Stimulated activated CD4-positive, alpha-beta T cell treated with anti-CD3 and anti-CD28 coated beads, TNF-alpha, amount 100 ng/mL, for 24 hours (primary cell): ENCODE measurements at places on chromosomes 7 and 10.

GRCh38 chr10:43218951-43219837 lies 47.7 kb downstream of the RASGEF1A start:
- no peak for DNase-seq

DNA sequence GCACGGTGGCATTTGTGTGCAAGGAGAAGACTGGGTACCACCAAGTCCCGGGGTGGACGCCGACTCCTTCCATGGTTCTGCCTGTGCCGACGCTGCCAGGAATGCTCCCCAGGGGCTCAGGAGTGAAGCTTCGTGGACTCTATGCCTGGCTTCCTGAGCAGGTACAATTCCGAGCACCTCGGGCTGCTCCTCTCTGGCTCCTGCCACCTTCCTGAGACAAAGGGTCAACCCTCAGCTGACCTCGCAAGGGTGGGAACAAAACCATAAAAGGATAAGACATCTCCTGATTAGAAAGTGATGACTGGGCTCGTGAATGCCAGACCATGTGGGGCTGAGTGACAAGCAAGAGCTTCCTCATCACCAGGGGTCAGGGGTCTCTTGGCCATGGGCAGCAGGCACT lies 31.8 kb downstream of the CALML3 start:
- no peak for DNase-seq

GRCh38 chr10:90621577-90621976 lies 236.3 kb downstream of the HTR7 start:
- no peak for DNase-seq

DNA sequence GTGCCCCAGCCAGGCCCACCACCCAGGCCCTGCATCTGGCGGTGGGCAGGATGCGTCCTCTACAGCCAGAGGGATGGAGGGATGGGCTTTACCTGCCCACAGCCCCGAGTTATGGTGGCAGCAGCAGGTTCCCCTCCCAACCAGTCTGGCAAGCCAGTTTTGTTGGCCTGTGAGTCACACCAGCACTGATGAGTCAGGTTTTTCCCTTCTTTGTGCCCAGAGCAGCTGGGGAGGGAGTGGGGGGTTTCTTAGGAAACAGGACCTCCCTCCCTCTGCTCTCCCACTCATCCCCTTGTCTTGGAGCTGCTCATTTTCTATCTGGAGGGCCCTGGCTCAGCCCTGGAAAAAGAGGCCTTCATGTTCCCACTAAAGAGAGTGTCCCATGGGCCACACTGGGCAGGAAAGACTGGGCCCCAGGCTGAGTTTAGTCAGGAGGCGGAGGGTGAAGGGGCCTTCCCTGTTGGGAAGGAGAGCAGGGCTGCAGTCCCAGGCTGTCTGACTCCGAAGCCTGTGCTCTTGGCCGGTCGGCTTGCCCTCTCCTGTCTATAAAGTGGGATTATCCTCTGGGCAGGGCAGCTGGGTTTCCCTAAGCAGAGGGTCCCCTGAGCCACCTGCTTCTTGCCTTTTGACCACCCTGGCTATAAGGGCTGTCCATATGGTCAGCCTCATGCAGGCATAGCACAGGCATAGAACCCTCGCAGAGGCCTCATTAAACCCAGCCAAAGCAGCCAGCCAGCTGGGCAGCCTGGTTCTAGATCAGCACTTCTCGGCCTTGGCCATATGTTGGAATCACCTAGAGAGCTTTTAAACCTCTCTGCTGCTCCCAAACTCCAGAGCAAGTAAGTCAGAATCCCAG lies 30.2 kb upstream of the ANKRD2 start:
- DNase-seq: peak; percentile 22

DNA sequence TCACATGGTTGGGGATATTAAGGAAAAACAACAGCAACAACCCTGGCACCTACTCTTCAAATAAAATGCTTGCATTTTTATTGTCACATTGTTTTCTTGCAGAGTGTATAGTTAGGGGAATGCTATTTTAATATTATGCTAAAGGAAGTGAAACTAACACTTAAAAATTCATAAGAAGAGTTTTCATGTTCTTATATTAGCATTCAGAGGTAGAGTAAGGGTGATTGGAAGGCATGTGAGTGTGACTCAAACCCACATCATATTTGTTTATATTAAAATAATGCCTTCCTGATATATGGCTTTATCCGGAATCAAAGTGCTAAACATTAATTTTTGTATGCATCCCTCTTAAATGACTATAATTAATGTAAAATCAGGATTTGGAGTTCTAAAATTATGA lies 59.8 kb upstream of the TES start:
- DNase-seq: no peak

DNA sequence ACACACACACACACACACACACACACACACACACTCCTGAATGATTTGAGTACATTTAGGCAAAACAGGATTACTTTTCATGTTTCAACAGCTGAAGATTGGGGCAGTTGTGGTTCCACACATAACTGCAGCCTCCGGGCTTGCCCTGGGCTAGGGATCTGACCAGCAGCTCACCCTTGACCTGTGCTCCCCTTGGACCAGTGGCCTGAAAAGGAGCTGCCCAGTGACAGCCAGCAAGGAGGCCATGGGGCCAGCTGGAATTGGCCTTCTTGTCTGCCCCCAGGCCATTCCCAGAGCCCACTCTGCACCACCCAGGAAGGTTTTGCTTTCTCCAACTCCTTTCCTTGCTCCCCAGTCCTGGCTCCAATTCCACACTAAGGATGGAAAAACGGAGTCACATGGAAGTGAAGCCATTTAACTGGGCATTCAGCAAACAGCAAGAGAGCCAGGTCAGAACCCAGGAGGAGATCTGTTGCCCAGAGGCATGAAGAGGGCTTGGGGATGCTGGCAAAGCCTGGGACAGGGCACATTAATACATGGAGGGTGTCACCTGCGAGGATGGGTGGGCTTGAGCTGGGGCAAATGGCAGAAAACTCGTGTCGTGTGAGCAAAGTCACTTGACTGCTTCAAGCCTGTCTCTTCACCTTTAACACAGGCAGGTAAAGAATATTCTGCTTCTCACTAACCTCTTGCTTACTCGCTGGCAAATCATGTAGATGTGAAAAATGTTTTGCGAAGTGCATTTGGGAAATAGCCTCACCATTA lies 61.5 kb upstream of the GDF10 start:
- DNase-seq: no peak

DNA sequence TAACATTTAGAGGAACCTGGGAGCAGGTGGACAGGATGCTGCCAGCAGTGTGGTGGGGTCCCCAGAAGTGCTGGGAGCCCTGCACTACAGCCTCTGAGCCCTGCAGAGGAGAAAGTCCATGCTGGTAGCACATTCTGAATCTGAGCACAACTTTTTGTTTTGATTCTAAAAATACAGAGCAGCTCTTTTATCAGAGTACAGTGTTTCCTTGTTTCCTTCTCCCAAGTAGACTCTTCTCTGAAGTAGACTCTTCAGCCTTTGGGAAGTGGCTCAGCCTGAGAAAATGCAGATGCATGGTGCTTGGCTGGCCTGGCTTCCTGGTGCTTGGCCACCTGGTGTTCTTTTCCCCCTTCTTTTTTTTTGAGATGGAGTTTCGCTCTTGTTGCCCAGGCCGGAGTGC lies 9.1 kb downstream of the ADCY1 start:
- DNase-seq: no peak

DNA sequence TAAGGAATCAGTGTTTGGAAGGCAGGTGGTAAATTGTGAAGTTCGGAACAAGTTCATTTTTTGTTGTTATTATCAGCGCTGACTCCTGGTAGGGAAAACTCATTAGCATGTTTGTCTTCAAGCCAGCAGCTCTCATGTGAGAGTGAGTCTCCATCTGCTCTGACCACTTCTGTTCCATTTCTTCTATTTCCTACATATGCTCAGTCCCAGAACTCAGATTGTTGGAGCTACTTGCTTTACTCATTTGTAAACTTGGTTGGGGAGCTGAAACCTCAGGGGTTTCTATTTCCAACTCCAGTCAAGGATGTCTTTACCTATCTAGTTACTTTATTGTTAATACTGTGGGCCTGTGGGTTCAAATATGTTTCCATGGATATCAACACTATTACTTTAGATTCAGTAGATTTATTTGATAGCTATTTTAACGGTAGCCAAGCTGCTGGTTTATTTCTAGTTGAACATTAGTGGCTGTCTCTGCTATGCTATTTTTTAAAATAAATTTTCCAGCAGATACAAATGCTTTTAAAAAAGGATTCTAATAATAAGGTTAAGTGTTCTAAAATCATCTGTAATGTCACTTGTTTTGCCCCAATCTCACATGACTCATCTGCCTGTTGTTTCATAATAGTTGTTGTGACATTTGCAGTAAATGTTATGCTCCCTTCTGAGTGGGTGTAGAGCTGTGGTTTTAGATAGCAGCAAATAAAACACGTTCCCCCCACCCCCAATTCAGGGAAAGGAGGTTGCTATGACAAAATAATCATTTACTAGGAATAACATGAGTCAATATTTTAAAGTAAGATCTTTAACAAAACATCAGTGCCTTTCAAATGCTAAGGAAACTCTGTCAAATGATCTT lies 143.3 kb downstream of the HDAC9 start:
- DNase-seq: no peak

DNA sequence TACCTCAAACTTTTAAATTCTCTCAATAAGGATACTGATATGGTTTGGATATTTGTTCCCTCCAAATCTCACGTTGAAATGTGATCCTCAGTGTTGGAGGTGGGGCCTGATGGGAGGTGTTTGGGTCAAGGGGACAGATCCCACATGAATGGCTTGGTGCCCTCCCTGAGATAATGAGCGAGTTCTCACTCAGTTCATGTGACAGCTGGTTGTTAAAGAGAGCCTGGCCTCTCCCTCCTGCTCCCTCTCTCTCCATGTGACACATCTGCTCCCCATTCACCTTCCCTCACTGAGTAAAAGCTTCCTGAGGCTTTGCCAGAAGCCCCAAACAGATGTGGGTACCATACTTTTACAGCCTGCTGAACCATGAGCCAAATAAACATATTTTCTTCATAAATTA lies 19.2 kb downstream of the ABCB4 start:
- DNase-seq: no peak

DNA sequence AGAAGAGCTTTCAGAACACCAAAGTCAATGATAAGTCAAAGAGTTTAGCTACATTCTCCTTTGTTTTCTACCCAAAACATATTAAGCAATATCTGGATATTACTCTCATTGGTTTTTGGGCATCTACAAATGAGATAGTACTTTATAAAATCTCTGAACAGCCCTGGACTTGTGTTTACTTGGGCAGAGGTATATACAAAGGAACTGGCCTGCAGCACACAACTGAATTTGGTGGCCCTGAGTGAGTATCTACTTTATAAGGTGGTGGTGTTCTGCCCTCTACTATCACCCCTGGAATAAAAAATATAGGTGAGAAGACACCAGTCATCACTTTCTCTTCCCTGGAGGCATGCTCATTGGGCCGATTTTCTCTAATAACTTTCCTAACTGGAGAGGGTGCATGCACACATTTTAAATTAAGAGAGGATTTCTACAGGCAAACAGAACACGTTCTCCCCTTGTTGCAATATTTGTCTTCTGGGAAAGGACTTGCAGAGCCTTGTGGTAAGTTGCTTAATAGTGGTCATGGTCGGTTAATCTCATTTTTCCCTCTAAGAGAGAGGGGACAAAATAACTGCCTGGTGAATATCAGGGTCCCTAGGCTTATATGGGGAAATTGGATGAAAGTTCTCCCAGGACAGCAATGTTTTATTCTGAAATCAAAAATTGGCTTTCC lies 41.1 kb downstream of the OTUD1 start:
- DNase-seq: no peak

- DNase-seq: no peak
These were observed 1.6 kb downstream of the VIM start for GRCh38 chr10:17229717-17229966.

- no peak for DNase-seq
These were observed 177.9 kb upstream of the PLXDC2 start for GRCh38 chr10:19638182-19638895.

- no peak for DNase-seq
These were observed 200.1 kb downstream of the SDHAF3 start for GRCh38 chr7:97317575-97317974.

GRCh38 chr10:10677479-10677878 lies 340.2 kb upstream of the CELF2 start:
- no peak for DNase-seq

DNA sequence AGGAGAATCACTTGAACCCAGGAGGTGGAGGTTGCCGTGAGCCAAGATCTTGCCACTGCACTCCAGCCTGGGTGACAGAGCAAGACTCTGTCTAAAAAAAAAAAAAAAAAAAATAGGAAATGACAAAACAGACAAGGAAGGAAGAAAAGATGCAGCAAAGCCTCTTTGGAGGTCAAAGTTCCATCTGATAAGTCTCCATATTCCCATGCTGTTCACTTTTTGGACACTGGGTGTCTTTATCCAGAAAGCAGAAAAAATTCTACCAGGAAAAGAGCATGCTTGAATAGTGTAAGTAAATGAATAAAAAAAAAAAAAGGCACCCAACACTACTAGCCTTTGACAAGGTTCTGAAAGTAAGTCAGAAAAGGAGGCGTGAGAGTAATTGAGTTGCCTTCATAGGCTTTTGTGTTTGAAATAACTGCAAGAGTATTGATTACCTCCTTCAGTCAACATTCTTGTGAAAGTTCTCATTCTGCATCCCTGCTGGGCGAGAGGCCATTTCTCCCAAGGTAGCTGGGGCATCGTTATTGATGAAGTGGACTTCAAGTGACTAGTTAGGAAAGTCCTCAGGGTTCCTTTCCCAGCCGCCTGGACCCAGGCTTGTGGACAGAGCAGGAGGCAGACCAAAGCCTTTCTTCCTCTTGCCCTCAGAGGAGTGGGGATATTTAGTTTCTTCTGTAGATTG lies 133.3 kb upstream of the KIF5B start:
- DNase-seq: no peak

DNA sequence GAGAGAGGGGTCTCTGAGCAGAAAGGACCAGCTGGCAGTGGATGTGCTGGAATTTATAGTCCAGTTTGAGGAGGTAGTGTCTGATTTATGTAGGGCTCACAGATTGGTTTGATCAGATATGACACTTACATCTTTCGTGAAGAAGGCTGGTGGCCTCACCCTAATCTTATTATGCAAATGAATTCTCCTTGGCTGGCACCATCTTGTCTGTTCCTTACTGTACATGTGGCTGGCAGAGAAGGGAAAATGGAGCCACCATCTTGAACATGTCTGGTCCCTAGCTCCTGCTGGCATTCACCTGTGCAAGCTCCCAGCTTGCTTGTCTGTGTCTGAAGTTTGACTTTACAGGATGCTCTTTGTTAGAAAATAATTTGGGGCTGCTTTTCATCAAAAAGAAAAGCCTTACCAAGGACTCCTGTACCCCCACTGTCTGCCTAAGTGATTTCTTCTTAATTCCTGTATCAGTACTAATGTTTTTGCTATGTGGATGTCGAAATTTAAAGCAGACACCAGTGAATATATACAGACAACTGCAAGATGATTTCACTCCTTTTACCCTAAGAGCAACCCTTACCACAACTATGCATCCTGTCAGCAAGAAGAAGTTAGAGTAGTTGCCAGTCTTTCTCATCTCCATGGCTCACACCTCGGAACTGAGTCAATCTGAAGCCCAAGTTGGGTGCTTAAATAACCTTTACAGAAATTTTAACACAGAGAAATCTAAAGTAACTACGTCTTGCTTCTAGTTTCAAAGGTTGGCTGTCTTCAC lies 322.0 kb upstream of the SEMA3D start:
- DNase-seq: no peak
